ENCODE measurements at places on chromosomes 5 and 9.

- peak; percentile 65 for DNase-seq
These were observed 12.7 kb upstream of the TDRD7 start for GRCh38 chr9:97398999-97399758.

DNA sequence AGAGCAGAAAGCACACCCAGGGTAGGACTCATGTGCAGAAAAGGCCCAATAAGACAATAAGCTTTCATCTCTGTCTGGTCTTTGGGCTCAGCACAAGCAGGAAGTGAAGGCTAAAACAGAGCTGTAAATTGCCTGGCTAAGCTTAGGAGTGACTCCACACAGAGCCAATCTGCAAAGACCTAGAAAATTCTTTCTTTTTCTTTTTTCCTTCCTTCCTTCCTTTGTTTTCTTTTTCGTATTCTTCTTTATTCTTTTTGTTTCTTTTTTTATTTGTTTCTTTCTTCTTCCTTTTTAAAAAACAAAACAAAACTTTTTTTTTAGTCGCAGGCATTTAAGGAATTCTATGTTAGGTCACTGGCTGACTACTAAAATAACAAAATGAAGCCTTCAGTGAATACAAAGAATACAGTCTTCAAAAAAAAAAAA, 12.2 kb downstream of the SLC35A4 start:
- no peak for DNase-seq

- no peak for DNase-seq
These were observed 219.1 kb downstream of the NDUFS4 start for GRCh38 chr5:53779541-53779981.

DNA sequence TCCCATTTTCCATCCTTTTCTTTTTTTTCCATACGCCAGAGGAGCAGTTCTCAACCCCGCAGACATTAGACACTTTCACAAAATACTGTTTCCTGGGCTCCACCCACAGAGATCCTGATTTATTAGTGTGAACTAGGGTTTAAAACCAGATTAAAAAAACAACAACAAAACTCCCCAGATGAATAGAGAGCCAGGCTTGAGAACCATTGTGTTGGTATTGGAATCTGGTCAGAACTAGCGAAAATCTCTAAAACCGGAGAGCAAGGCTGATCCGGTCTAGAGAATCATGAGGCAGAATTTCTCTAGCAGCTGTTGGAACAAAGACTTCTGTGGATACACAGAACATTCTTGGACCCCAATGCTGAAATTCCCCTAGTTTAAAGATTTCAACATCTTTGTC, 173.0 kb downstream of the PCSK1 start:
- DNase-seq, result no peak

- DNase-seq, result no peak
These were observed 25.7 kb downstream of the C9orf85 start for GRCh38 chr9:71937070-71937625.

GRCh38 chr5:100270023-100270771, 265.0 kb upstream of the FAM174A start:
- no peak for DNase-seq

DNA sequence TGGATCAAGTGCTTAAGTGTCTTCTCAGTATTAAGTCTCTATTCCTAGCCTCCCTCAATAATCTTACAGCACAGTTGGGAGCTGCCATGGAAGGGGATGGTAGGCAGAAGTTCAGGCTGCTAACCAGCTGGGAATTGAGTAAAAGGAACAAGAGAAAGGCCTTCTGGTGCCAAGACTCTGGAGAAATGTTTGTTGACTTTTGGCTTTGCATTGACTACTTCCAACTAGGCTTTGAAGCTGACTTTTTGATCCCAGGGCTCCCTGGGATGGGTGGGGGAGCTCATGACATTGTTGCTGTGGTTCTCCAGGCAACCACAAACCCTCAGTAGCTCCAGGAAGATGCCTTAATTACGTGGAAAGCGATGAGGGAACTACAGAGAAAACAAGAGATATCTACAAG, 85.2 kb upstream of the HTR4 start:
- no peak for DNase-seq

DNA sequence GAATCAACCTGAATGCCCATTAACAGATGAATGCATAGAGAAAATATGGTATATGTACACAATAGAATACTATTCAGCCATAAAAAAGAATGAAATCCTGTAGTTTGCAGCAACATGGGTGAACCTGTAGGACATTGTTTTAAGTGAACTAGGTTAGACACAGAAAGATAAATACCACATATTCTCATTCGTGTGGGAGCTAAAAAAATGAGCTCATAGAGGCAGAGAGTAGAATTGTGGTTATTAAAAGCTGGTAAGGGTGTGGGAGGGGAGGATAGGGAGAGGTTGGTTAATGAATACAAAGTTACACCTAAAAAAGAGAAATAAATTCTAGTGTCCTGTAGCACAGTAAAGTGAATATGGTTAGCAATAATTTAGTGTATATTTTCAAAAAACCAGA, 23.5 kb downstream of the PTTG1 start:
- no peak for DNase-seq

DNA sequence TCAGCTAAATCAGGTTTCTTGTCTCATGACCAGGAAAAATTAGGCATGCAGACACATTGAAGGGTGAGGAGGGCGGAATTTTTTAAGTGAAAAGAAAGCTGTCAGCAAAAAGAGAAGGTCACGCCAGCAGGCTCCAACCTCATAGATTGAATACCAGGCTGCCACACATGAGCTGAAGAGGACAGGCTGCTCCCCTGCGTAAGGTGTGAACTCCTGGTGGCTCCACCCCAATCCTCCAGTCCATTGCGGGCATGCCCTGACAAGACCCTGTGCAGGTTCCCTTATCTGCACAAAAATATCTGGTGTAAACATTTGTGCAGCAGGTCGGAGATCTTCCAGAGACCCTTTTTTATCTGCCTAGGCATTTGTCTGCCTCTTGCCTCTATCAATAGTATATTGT, 22.9 kb upstream of the TEX10 start:
- no peak for DNase-seq

DNA sequence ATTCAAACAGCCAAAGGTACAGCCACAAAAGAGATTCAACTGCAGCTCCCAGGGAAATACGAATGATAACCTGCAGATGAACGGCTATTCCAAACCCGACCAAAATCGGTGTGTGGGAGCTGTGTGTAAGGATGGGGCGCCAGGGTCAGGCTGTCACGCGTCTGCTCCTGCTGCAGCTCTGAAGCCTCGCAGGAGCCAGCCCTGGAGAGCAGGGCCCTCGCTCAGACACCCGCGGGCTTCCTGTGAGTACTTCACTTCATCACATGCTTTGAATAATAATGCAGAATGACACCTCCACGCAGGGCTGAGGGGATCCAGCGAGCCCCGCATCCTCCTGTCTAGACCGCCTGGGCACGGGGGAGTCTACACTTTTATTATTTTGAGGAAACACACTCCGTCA, 307.5 kb upstream of the IRX2 start:
- no peak for DNase-seq

GRCh38 chr5:102664616-102665335, 90.3 kb upstream of the PAM start:
- DNase-seq, result no peak

DNA sequence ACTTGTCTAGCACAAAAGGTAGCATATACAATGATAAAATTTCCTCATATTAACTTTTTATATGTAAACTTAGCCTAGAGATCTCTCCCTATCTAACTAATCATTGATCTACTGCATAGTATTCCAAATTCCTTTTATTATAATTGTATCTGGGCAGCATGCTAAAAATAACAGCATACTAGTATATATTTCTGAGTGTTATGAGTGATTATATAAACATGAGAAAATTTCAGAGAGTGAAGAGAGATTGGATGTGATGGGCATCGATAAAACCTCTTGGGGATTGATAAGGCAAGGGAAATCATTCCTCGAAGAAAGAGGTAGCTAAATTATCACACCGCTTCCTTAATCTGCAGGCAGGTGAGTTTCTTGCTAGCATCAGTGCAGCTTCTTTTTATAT, 158.2 kb downstream of the HMHB1 start:
- no peak for DNase-seq

DNA sequence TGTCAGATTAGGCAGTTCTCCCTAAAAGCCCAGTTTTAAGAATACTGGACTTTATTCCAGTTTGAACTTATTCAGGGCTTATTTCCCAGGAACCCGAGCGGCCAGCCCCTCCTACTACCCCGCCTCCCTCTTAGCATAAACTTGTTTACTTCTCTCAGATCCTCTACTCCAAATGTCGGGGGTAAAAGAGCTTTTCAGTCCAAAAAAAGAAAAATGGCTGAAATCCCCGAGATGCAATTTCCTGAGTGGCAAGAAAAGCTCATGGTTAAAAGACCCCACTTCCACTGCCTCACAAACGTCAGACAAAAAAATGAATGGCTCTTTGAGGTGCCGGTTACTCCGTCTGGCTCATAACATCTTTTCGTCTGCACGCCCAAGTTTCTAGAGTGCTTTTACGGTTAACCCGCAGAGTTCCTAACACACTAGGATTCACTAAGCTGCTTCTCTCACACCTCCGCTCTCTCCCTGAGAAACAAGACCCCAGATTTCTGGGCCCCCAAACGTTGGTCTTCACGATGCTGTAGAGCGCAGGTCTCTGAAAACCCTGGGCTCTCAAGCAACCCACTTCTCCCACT, 402 bp downstream of the BRD8 start:
- DNase-seq, result no peak

DNA sequence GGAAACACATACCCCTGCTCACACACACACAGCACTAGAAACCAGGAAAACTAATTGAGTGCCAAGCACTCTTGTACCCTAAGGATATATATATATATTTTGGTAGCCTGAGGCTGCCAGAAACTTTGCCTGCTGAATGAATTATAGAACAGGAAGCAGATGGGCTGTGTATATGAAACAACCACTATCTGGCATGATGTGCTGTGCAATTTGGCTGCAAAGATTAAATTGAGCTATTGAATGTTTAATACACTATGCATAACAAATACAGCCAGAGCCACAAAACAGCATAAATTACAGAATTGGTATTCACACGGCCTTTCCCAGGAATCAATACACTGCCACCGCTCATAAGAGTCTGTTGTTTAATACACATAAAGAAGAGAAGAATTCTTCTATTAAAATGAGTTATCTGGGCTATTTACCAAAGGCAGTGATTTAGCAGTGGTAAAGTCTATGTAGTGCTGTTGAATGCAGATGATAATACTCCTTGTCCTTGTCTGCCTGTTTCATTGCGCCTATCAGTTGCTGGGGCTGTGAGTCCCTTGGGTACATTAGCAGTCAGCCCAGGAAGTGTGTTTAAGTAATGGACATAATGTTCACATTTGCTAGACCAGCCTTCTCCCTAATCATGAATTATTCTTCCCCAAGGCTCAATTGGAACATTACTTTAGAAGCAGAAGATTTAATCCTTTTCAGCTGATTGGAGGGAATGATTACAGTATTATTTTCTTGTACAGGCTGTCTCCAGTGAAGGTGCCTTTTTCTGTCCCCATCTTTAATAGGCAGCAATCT, 294.3 kb downstream of the TLE1 start:
- DNase-seq, result no peak

- no peak for DNase-seq
These were observed 134.1 kb upstream of the ZNF462 start for GRCh38 chr9:106728860-106729259.

- no peak for DNase-seq
These were observed 77.7 kb downstream of the TUSC1 start for GRCh38 chr9:25600501-25600900.

- DNase-seq, result no peak
These were observed 166.1 kb downstream of the CACNA1B start for GRCh38 chr9:138043411-138044345.

- no peak for DNase-seq
These were observed 45.4 kb downstream of the ALDH1A1 start for GRCh38 chr9:72907421-72907820.

GRCh38 chr5:128665747-128666355, 127.8 kb upstream of the FBN2 start:
- no peak for DNase-seq

GRCh38 chr5:16413166-16413860, 52.3 kb downstream of the ZNF622 start:
- DNase-seq, result no peak

DNA sequence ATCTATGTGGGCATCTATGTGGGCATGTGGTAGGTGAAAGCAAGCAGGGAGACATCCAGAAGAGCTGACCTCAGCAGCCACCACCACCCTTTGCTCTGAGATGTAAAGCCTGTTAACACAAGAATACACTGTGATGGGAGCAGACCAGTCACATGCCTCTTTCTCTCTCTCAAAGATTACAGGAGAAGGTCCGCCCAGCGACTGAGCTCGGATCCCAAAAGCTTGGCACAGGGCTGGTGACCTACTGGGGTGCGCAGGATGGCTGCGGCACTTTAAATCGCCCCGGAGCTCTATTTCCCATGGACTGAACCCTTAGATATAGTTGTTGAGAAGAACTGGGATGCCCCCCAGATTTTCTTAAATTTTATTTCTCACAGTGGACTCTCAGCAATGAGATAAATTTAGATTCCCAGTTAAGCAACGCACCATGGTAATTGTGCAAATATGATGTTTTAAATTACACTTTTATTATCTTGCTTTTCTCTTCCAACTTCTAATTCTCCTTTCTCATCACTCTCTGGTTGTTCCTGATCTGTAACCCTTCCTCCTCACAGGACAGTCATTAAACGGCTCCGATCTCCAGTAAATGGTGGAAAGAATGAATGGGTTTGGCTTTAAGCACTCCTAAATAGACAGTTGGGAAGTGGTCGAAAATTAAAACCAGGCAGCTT, 37.7 kb upstream of the ICE1 start:
- no peak for DNase-seq

DNA sequence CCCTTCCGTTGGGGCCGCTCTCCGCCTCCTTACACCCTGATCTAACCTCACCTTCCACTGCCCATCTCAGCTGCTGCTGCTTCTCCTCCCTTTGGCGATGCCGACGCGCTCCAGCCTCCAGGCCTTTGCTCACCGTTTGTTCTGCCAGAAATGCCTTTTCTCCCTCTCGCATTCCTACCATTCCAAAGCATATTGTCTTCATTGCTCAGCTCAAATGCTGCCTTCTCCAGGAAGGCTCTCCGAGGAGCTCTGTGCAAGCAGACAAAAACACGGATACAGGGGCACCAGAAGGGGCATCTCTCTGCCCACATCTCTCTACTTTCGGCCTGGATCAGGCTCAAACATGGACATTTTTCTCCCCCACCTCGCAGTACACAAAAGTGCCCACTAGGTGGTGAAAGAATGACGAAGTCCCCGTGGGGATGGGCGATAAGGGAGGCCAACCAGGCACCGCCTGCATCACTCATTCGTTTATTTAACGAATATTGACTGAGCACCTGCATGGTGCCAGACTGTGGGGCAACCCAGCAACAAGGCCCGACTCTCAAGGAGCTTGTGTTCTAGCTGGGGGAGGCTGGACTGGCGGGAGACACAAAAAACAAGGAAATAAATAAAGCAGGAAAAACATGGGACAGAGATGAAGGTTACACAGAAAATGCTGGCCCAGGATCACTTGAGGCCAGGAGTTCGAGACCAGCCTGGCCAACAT, 7.3 kb upstream of the GRHPR start:
- DNase-seq, result peak; percentile 66

GRCh38 chr5:37811866-37812265, 28.0 kb downstream of the GDNF start:
- no peak for DNase-seq
